ENCODE measurements at places on chromosomes 6 and 20.

DNA sequence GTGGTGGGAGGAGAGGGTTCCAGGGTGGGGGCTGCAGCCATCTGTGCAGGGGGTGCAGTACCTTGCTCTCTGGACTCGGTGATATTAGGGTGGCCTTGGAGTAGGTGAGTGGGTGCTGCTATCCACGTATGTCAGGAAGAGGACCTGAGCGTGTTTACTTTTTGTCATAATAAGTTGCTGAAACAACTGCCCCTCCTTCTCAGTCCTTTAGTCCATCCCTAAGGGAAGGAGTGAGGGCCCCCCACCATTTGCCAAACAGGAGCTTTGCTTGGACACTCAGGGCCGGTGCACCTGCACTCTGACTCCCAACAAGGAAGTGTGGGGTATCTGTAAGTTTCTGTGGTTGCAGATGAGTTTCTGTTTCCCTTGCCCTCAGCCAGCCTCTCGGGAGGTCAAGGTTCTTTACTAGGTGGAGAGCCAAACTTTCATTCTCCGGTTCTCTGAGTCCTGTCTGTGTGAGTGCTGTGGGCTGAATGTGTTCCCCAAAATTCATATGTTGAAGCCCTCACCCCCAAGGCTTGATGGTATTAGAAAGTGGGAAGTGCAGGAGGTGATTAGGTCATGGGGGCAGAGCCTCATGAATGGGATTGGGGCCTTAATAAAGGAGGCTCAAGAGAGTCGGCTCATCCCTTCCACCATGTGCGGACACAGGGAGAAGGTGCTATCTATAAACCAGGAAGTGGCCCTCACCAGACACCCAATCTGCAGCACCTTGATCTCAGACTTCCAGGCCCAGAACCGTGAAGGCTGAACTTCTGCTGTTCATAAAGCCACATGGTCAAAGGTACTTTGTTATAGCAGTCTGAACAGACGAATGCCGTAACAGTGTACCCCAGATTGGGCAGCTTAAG is 19.6 kb upstream of the CCR6 start:
- DNase-seq, result no peak

GRCh38 chr6:16764188-16764950 is 3.1 kb upstream of the ATXN1 start:
- no peak for DNase-seq

DNA sequence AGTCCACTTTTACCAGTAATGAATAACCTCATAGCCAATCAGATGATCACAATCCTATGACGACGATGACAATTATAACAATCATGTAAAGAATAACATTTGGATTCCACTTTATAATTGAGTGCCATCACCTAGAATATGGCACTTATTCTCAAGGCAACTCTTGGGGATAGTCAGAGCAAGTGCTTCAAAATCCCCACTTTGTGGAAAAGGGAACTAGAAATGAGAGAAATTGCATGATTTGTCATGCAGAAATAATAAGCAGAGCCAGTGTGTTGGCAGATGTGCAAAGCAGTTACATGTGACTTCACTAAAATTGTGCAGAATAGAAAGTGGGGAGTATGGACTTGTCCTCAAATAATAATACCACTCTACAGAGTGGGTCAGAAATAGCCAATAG is 41.3 kb downstream of the FRK start:
- no peak for DNase-seq

DNA sequence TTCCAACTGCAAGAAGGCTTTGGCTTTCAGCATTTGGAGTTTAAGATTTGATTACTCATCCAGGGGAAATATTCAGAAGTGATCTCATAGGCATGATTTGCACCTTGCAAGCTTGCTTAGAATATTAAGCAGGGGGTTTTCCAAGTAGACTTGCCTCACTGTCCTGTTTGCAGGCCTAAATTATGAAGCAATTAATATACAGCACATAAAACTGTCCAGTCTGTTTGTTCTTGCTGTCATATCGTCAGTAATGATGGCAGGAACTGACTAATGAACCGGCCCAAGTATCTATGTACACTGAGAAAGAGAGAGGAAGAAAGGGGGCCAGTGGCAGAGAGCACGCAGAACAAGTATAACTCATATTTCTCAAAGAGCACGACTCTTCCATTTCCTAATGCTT is 212.5 kb upstream of the SUPT3H start:
- no peak for DNase-seq

DNA sequence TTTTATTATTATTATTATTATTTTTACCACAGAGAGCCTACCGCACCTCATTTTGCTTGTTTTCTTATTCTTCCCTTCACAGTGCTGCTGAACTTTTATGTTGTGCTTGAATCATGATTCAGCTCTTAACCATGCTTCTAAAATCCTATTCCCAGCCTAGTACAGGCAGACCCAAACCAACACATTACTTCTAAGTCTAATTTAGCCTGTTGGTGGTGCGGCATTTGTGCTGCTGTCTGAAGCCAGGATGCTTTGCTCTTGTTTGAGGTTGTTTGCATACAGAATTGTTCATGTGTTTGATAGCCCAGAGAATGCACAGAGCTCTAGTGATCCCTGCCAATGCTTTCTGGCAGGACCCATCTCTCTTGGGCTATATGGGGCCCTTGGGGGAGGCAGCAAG is 213.5 kb upstream of the KCNG1 start:
- DNase-seq, result no peak

DNA sequence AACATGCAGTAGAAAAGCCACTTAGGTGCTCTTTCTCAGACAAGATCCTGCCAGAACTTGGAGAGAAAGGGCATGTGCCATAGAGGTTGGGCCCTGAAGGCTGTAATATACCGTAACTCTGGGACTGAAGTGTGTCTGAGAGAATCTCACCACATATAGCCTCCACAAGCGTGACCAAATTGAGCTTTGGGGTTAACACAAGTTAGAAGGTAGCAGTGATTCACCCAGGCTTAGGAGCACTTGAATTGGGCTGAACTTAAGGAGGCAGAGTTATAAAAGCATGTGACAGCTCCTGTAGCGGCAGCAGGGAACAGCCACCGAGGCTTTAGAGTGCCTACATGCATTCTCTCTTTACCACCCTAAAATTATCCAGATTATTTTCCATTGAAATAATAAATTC is 361.6 kb downstream of the PHF3 start:
- DNase-seq, result no peak

GRCh38 chr20:20010639-20011500 is 6.3 kb upstream of the NAA20 start:
- DNase-seq, result no peak

- no peak for DNase-seq
These were observed 44.9 kb downstream of the REPS1 start for GRCh38 chr6:138943089-138943625.

- no peak for DNase-seq
These were observed 268.5 kb downstream of the ZFAND3 start for GRCh38 chr6:38088010-38088409.

DNA sequence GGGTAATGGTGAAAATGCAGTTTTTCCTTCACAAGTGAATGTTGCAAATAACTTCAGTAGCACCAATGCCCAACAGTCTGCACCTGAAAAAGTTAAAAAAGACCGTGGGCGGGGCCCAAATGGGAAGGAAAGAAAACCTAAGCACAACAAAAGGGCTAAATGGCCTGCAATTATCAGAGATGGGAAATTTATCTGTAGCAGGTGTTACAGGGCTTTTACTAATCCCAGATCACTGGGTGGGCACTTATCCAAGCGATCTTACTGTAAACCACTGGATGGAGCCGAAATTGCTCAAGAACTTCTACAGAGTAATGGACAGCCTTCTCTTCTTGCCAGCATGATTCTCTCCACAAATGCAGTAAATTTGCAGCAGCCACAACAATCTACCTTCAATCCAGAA is 64.8 kb upstream of the SMIM8 start:
- no peak for DNase-seq

DNA sequence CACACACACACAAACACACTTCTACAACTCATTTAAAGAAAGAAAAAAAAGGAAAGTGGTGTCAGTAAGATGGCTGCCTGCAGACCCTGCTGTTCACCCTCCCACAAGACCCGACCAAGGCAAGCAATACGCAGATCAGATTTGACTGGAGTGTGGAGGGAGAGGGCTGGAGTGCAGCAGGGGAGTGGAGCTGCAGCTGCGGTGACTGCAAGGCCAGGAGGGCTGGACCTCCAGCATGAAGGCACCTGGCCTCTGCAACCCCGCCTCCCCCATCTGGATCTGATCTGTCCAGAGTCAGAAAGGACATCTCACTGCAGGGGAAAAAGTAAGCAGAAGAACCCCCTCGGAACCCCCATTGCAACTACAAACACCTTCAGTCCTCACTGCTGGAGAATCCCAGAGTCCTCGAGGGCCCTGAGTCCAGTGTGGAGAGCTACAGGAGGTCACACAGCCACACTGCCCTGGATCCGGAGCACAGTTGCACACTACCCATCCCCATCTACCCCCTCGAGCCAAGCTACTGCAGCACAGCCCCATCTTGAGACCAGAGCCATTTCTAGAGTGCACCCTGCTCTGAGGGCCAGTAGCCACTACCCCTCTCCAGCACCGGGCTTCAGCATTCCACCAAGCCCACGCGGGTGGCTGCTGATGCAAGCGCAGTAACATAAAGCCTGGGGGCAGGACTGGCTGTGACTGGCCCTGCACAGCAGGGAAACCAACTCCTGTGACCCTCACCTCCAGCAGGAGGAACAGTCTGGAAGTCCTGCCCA is 41.9 kb upstream of the SRSF6 start:
- no peak for DNase-seq

- DNase-seq, result no peak
These were observed 21.1 kb downstream of the ELOVL2 start for GRCh38 chr6:11023032-11023431.

DNA sequence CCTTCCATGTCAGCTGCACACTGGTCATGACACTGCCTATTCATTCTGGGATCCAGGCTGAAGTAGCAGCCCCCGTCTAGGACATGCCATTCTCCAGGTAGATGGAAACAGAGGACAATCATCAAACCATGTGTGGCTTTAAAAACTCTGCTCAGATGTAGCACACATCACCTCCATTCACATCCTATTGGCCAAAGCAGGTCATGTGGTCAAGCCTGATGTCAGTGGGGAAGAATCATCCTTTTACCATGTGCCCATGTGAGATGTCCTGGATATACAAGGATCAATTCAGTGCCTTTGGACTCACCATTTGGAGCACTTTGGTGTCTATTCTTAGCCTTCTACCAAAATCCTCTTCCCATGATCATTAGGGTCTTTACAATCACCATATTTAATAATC is 99.5 kb downstream of the CDC5L start:
- DNase-seq, result no peak

GRCh38 chr6:151285122-151285521 is 45.4 kb downstream of the AKAP12 start:
- DNase-seq, result no peak

DNA sequence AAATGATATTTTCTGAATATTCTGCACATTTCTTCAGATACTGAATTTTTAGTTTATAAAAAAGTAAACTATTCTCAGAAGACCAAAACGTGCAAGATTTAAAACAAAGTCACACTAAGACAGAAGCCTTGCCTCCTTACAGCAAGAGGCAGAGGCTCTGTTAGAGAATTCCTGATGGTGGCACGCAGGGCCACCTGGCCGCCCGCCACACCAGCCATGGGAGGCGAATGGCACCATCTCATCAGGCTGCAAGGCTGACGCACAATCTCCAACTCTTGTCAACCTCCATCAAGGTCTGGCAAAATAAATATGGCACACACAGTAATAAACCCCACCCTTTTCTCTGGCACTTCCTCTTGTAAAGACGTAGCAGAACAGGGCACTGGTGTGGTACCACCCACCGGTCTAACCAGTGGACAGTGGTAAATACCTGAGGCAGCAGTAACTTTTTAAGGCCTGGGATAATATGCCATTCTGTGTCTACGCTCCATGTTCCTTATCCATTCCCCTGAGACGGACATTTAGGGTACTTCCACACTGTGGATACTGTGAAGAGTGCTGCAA is 111.4 kb downstream of the WDR27 start:
- no peak for DNase-seq

DNA sequence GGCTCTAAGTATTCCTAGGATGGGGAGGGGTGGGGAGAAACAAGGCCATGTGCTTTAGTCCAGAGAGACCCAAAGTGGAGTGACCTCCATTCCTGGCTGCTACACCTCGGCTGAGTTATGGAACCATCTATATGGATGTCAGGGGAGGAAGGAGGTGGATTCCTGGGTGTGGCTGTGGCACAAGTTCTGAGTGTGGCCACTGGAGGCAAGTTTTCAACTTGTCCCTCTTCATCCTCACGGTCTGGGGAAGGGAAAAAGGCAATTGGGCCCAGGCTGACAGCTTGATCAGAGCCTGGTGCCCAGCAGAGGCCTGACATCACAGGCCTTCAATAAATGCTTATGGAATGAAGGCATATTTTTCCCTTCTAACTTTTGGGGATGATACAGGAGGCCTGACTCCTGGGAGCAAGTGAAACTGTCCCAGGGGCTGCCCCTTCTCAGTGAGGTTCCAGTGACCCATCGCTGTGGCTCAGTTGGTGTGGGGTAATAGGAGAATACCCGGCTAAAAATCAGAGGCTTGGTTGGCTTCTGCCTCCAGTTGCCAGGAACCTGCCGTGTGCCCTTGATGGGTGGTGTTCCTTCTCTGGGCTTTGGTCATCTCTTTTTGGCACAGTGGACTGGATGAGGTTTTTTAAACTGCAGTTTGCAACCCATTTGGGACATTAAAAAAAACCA is 1.8 kb upstream of the ITPR3 start:
- DNase-seq, result no peak

DNA sequence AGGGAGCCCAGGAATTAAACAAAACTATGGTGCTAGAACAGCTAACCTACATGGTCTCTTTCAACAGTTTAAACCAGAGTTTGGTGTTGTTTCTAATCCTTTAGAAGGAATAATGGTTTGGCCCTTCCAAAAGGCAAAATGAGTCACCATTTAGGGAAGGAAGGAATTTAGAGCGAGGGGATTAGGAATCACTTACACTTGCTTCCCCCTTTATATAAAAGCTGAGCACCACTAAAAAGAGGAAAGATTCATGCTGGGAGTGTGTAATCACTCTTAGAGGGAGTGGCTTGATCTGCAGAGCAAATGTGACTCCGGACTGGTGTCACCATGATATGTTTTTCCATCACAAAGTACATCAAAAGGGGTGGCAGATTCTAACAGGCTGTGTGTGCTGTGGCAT is 63.6 kb downstream of the F13A1 start:
- DNase-seq, result no peak

- DNase-seq, result no peak
These were observed 248.5 kb downstream of the FOXC1 start for GRCh38 chr6:1858196-1858595.

DNA sequence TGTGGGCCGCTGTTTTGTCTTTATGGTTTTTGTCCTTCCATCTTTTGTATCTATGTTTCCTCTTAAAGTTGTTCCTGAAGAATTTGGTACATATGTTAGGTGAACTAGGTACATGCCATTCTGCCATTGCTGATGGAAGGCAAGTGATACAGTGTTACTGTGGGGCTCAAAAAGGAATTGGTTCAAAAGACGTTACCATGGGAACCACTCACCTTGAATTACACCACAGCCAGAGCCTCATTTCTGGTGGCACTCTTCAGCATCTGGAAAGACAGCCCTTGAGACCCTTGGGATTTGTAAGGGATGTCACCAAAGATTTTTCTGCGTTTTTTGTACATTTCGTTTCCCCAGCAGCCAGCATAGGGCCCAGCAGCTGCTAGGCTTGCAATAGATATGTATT is 31.9 kb downstream of the TMEM181 start:
- DNase-seq, result no peak
